ENCODE measurements at places on chromosomes 3 and 15. TPM values are rescaled to one million over a fixed set of nuclear protein-coding genes. Genes with fewer than 3 reads are reported as not detected.
A peak's percentile ranks its signal among the peaks of the same experiment; 100 is the strongest.

- no peak overlapping the region for H3K27ac ChIP-seq
- peaks cover 8% of the 10 kb centered on the region for H3K27me3 ChIP-seq
- H3K4me3 ChIP-seq, result no peak overlapping the region
- H3K4me1 ChIP-seq, result no peaks in the 10 kb centered on the region
- DNase-seq, result no peak
- no peaks in the 10 kb centered on the region for H3K36me3 ChIP-seq
These were observed 38.9 kb downstream of the CPNE4 start for GRCh38 chr3:131995891-131996290.

GRCh38 chr15:31128919-31129768 lies 27.6 kb upstream of the TRPM1 start:
- peak overlapping the region; percentile 20 for H3K4me3 ChIP-seq
- no peak overlapping the region for H3K27ac ChIP-seq

DNA sequence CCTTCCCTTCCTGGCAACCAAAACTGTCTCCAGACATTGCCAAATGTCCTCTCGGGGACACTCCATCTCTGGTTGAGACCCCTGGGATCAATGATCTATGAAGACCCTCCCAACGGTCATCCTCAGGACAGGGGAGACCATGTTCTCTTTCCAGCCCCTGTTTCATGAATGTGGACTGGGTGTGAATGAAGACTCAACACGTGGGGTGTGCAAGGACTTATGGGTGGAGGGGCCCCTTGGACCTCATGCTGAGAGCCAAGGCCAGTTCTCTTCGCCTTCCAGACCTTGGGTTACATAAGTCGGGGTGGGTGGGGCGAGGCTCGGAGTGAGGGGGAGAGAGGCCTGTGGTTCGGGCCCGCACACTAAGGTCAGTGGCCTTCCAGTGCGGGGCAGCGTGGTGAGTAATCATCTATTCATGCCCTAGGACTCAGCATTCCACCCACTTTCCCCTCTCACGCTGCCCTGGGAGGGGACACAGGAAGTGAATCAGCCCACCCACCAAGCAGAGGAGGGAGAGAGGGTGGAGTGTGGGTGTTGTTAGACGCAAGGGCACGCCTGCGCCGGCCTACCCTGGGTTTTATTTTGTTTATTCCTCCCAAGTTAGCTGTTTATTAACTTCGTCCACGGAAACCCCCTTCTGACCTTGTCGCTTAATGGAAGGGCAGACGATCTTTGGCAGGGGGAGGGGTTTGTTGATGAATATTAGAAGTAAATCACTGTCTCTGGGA lies 6.7 kb downstream of the PAQR5 start:
- DNase-seq, result peak; percentile 29
- H3K27me3 ChIP-seq, result peaks cover 14% of the 10 kb centered on the region
- peaks cover 6% of the 10 kb centered on the region for H3K4me1 ChIP-seq
- H3K27ac ChIP-seq, result no peak overlapping the region

The C3orf22 gene
- polyA plus RNA-seq, result not detected

The SPSB4 gene
- polyA plus RNA-seq, result 2.1 TPM

DNA sequence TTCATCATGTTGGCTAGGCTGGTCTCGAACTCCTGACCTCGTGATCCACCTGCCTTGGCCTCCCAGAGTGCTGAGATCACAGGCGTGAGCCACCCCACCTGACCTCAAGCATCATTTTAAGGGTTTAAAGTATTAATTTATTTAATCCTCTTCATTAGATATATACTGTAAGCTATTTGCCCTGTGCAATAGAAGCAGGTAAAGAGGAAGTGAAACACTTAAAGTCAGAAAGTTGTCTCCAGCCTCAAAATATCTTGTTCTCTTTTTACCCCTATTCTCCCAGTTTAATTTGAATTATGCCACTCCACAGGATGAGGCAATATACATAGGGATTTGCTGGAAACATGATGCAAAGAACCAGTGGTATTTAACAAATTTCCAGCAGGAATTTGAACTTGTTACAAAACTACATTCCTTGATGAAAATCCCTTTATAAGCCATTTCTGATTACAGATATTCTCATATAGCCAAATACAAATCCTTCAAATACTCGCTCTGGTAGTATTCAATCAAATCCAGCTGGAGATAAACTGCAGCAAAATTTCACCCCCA lies 2.0 kb downstream of the NDUFB5 start:
- DNase-seq, result no peak
- no peak overlapping the region for H3K4me3 ChIP-seq
- H3K4me1 ChIP-seq, result peaks cover 51% of the 10 kb centered on the region
- H3K27ac ChIP-seq, result no peak overlapping the region

The ANKRD34C gene
- polyA plus RNA-seq, result 0.01 TPM

DNA sequence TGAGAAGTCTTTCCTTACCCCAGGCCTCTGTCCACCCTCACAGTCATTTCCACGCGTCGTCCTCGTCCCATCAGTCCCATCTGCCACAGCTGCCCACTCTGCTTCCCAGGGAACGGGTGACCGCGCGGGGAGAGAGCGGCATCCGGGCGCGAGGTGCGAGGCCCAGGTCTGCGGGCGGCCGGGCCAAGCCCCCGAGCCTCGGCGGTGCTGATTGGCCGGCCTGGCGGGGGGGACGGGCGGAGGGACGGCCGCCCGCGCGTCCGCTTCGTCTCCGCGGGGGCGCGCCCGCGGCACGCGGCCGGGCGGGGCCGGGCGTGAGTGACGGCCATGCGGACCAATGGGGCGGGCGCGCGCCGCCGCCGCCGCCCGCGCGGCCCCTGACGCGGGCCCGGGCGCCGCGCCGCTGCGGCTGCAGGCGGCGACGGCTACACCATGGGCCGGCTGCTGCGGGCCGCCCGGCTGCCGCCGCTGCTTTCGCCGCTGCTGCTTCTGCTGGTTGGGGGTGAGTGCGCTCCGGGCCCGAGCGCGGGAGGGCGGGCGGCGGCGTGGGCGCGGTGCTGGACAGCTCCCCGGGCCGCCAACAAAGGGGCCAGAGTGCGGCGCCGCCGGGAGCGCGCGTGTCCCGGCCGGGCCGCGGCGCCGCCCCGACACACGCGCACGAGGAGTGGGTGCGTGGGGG lies at the start of gene PODXL2:
Gene PODXL2 (plus strand): TSS at position 398 of the 679 bp plus-strand sequence. CDS start 35 bp downstream, at position 433.
- peak within 1 kb of the TSS; percentile 46 for H3K4me3 ChIP-seq
- no peaks in the 10 kb centered on the region for H3K36me3 ChIP-seq
- peaks cover 17% of the 10 kb centered on the region for H3K4me1 ChIP-seq
- peak; percentile 57 for DNase-seq
- H3K27ac ChIP-seq, result no peak within 1 kb of the TSS
- no peaks in the 10 kb centered on the region for H3K27me3 ChIP-seq

- no peak overlapping the region for H3K27ac ChIP-seq
- peaks cover 44% of the 10 kb centered on the region for H3K27me3 ChIP-seq
- no peak for DNase-seq
- H3K4me3 ChIP-seq, result no peak overlapping the region
- no peaks in the 10 kb centered on the region for H3K36me3 ChIP-seq
These were observed 841 bp downstream of the SLC6A20 start for GRCh38 chr3:45795509-45795881.

GRCh38 chr3:43620831-43621655 lies 768 bp downstream of the ANO10 start:
- peak overlapping the region; percentile 79 for H3K27ac ChIP-seq
- no peaks in the 10 kb centered on the region for H3K36me3 ChIP-seq
- no peaks in the 10 kb centered on the region for H3K27me3 ChIP-seq
- H3K4me3 ChIP-seq, result peak overlapping the region; percentile 77
- no peak for DNase-seq

- no peak overlapping the region for H3K27ac ChIP-seq
- DNase-seq, result no peak
- H3K36me3 ChIP-seq, result no peaks in the 10 kb centered on the region
These were observed 938 bp upstream of the SLCO2A1 start for GRCh38 chr3:134030379-134031347.

The RCN2 gene
- 31.3 TPM for polyA plus RNA-seq

DNA sequence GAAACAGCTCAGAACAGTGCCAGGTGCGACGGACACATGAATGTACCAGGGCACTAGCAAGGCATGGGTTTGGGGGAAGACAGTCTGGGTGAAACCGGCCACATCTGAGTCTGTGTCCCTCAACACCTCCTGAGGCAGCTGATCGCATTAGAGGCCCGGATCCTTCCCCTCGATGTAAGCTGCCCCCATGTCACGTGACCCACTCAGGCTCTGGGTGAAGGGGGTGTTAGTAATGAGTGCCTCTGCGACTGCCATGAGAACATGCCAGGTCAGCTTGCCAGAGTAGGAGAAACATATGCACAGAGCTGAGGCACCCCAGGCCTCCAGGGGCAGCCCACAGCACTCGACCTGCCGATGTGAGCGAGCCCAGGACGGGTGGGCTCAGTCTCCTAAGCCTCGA lies 29.7 kb downstream of the PRR23E start:
- H3K4me1 ChIP-seq, result no peaks in the 10 kb centered on the region
- no peaks in the 10 kb centered on the region for H3K36me3 ChIP-seq
- DNase-seq, result no peak
- peaks cover 36% of the 10 kb centered on the region for H3K27me3 ChIP-seq

The NPAP1 gene
- under 0.01 TPM for polyA plus RNA-seq
